ENCODE measurements at places on chromosomes 3 and 15. TPM values are rescaled to one million over a fixed set of nuclear protein-coding genes. Genes with fewer than 3 reads are reported as not detected.

DNA sequence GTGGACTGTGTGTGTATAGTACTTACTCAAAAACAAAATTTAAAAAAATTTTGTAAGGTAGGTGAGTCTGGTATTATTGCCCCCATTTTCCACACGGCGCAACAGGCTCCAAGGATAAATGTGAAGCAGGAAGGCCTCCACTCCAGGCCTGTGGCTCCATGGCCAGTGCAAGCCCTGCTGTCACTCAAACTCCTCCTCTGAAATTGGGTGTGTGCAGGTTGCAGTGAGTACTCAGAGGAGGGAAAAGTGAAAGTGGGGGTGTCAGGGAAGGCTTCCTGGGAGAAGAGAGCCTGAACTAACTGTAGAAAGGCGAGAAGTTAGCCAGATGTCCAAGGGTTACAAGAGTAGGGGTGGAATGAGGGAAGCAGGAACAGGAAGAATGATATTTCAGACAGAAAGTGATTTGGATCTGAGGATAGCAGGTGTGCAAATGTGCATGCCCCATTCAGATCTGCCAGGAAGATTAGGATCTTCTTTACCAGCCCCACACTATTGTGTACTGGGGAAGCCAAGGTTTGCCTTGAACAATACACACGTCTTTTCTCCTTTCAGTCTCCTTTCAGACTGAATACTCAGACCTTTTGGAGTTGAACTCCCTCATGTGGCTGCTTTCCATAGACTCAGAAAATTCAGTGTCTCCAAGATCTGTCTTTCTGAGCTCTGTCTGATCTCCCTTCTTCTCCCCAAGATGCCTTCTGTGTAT, 48.7 kb upstream of the RYK start:
- no peak for DNase-seq

GRCh38 chr3:134276086-134276485, 25.4 kb upstream of the RYK start:
- no peak for DNase-seq

GRCh38 chr3:115659253-115660220, 36.2 kb downstream of the GAP43 start:
- peak; percentile 10 for DNase-seq

DNA sequence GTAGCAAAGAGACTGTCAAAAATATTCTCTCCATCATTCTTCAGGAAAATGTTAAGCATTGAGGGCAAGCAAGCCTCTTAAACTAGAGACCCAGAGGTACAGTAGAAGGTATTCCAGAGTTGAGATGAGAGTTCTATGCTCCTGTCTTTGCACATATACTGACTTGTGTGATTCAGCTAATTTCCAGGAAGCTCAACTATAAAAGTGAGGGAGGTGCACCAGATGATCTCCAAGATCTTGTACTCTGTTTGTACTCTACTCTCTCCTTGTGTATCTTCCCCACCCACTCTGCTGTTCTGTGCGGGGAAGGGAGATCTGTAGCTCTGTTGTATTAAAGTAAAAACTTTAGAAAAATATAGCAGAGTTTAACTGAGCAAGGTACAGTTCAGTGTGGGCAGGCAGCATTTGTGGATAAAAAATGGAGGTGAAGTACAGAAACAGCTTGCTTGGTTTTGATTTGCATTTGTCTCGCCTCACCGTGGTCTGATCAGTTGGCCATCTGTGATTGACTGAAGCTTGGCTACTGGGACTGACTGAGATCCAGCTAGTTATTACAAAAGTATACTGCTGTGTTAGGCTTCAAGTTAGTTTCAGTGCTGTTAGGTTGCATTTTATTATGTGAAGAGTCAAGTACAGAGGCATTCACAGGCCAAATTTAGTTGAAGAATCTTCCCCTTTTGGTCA, 463.1 kb upstream of the GOLIM4 start:
- DNase-seq, result no peak

DNA sequence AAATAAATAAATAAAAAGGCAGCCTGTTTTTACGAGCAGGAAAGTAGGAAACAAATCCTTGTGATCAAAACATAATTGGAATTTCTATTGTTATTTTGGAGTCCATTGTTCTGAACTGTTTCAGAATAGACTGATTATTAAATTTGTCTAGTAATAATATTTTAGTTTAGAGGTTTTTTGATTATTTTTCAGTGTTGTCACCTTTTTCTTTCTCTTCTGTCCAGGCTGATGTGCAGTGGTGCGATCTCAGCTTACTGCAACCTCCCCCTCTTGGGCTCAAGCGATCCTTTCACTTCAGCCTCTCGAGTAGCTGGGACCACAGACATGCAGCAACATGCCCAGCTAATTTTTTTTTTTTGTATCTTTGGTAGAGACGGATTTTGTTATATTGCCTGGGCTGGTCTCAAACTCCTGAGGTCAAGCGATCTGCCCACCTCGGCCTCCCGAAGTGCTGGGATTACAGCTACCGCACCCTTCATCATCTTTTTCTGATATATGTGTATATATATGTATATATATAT, 38.0 kb downstream of the KAT2B start:
- DNase-seq, result no peak

DNA sequence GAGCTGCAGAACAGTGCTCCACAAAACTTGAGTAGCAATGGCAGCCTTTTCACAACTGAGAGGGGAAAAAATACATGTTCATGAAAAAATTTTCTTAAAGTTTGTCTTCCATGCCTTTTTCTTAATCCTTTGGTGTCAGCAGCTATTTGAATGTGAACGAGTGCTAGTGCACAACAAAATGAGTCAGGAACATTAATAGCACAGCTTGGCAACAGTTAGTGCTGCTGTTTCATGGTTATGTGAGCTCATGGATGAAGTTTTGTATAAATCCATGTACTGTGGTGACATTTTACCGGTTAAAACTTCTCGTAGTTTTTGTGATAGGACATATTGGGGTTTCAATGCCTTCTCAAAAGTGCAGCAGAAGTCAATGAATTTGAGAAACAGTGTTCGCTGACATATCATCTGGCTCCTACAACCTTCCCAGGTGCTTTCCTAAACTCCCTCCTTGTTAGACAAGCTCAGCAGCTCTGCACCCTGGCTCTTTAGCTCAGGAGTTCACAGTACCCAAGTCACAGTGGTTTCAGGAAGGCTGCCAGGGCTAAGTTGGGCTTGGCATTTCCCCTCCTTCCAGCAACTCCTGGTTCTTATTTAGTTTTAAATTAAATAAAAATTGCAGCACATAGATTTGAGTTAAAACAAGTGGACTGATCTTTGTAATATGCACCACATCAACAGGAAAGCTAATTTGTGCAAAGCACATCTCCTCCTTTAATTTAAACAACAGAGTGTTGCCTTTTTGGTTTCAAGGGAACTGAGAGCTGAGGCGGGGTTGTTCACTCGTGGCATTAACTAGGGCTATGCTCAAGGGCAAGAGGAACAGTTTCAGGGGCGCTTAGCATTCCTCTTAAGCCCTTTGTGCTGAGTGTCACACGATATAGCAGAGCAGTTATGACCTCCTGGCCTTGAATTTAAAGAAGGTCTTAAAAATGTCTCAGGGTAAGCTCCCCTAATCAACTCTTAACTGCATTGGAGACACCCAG, 362.8 kb downstream of the CHST2 start:
- no peak for DNase-seq

GRCh38 chr15:80588801-80589200, 106.3 kb upstream of the ABHD17C start:
- no peak for DNase-seq

Gene ROBO1
- polyA plus RNA-seq, result not detected

Measured in naive B cell (primary cell).